ENCODE measurements at places on chromosomes 6 and 20.

DNA sequence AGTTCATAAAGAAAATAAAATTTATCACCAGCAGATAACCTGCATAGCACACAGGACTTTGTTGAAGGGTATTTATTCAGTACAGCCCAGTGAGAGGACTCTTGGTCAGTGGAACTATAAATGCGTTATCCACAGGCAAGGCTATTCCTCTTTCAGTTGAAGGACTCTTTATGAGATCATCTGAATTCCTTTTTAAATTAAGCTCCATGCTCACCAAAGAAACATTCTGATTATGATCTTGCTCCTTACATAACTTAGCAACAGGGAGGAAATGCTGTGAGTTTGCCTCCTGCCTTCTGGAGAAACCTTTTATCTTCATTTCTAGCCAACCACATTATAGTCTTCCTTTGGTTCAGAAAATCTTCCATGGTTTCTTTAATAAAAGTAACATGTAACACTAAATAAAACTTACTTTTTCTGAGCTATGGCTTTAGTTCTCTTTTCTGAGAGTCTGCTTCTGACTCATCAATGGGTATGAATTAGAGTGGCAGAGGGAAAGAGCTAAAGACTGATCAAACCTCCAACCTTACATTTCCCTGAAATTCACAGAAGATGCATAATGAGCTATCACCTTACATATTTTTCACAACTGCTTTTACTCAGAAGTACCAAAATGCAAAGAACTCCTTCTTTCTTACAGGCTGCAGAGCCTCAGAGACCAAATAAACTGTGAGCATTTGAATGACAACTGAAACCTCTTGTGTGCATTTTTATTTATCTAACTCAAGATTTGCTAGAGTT is 267.2 kb downstream of the ADGRG6 start:
- no peak overlapping the region for H3K27ac ChIP-seq
- H3K36me3 ChIP-seq = no peaks in the 10 kb centered on the region
- no peak overlapping the region for H3K4me3 ChIP-seq
- no peak for DNase-seq

GRCh38 chr6:17851720-17852161 is 135.7 kb downstream of the KIF13A start:
- H3K27ac ChIP-seq = peak overlapping the region; percentile 56
- no peaks in the 10 kb centered on the region for H3K27me3 ChIP-seq
- no peak for DNase-seq
- H3K4me1 ChIP-seq = peaks cover 27% of the 10 kb centered on the region
- no peaks in the 10 kb centered on the region for H3K36me3 ChIP-seq

- H3K4me3 ChIP-seq = no peak overlapping the region
- H3K27me3 ChIP-seq = no peaks in the 10 kb centered on the region
- DNase-seq = no peak
- H3K4me1 ChIP-seq = no peaks in the 10 kb centered on the region
- no peaks in the 10 kb centered on the region for H3K36me3 ChIP-seq
Measured at GRCh38 chr6:124330197-124330596, 526.5 kb downstream of the NKAIN2 start.

GRCh38 chr20:48276021-48276342 is 490.7 kb upstream of the SULF2 start:
- H3K4me3 ChIP-seq = no peak overlapping the region
- no peaks in the 10 kb centered on the region for H3K36me3 ChIP-seq
- no peaks in the 10 kb centered on the region for H3K27me3 ChIP-seq
- no peak overlapping the region for H3K27ac ChIP-seq

DNA sequence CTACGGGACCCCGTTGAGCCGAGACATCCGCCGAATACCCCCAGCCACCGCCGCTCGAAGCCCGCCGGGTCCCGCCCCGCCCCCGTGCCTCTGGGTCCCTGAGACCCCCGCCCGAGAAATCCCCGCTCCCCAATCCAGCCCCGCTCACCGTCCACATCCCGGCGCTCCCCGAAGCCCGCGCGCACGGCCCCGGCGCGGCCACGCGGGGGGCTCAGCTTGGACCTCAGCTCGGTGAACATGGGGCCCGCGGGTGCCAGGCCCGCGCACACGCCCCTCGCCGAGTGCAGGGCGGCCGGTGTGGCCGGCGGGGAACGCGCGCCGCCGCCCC is 249 bp downstream of the SAMD10 start:
- H3K27me3 ChIP-seq = peaks cover 12% of the 10 kb centered on the region
- H3K27ac ChIP-seq = peak overlapping the region; percentile 64
- no peaks in the 10 kb centered on the region for H3K36me3 ChIP-seq
- peaks cover 47% of the 10 kb centered on the region for H3K4me1 ChIP-seq
- H3K4me3 ChIP-seq = peak overlapping the region; percentile 57

DNA sequence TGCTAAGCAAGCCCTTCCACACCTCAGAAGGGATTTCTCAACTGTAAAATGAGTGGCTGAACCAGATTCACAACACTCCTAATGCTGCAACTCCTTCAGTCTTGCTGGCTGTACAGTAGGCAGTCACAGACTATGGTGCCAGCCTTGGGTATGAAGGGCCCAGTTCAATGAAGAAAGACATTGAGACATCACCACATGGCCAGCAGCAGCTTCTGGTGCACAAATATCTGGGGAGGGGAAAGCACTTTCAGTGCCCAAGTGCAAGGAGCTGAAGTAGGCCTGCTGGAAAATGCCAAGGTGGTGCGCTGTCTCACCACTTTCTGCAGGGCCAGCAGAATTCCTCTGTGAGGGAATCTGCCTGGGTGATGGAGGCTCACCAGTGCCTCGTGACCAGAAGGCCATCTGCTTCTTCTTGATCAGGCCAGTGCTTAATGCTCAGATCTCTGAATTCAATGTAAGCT is 1.8 kb downstream of the PLA2G7 start:
- no peak for DNase-seq
- H3K27me3 ChIP-seq = no peaks in the 10 kb centered on the region
- no peak overlapping the region for H3K4me3 ChIP-seq
- no peak overlapping the region for H3K27ac ChIP-seq
- peaks cover 14% of the 10 kb centered on the region for H3K4me1 ChIP-seq
- no peaks in the 10 kb centered on the region for H3K36me3 ChIP-seq

DNA sequence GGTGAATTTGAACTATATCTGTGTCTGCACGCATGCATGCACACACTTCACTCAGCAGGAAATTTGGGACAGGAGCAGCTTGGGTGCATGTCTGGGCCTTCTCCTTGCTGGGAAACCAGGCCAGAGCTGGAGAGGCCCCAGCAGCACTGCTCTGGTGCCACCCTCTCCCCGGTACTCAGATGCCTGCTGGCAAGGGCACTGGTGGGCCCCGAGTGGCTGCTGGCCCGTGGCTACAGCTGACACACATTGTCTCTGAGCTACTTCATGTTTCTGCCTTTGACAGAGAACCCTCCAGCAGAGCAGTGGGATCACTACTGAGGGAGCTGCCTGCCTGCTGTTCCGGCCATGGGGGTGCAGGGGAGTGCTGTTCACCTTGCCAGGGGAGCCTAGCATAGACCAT is 37.5 kb downstream of the DLGAP4 start:
- no peak overlapping the region for H3K27ac ChIP-seq
- no peaks in the 10 kb centered on the region for H3K36me3 ChIP-seq
- DNase-seq = no peak

GRCh38 chr6:46959419-46959818 is 37.7 kb upstream of the ADGRF5 start:
- no peak for DNase-seq
- H3K36me3 ChIP-seq = no peaks in the 10 kb centered on the region
- H3K4me3 ChIP-seq = no peak overlapping the region
- no peak overlapping the region for H3K27ac ChIP-seq

DNA sequence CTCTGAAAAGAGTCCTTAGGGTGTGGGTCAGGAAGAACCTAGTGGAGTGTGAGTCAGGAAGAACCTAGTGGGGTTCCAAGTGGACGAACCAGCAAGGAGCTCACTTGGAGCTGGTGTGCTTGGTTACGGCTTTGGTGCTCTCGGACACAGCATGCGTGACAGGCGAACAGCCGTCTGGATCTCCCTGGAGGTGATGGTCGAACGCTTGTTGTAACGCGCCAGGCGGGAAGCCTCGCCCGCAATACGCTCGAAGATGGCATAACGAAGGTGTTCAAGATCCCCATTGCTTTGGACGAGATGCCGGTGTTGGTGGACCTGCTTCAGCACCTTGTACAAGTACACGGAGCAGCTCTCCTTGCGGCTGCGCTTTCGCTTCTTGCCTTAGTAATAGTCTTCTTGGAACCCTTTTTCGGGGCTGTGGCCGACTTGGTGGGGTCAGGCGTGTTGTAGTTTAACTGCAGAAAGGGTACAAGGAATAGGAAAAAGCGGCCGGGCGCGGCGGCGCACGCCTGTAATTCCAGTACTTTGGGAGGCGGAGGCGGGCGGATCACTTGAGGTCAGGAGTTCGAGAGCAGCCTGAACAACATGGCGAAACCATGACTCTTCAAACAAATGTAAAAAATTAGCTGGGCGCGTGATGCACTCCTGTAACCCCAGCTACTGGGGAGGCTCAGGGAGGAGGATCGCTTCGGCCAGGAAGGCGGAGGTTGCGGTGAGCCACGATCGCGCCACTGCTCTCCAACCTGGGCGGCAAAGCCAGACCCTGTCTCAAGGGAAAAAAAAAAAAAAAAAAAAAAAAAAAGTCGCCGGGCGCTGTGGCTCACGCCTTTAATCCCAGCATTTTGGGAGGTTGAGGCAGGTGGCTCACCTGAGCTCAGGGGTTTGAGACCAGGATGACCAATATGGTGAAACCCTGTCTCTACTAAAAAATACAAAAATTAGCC is 48.0 kb downstream of the OR2B2 start:
- H3K4me1 ChIP-seq = no peaks in the 10 kb centered on the region
- peak overlapping the region; percentile 39 for H3K4me3 ChIP-seq
- no peak for DNase-seq
- H3K27ac ChIP-seq = peak overlapping the region; percentile 31
- no peaks in the 10 kb centered on the region for H3K36me3 ChIP-seq
